ENCODE measurements at places on chromosomes 16 and 17. TPM values are rescaled to one million over a fixed set of nuclear protein-coding genes. Genes with fewer than 3 reads are reported as not detected.

- no peak for DNase-seq
Observed at GRCh38 chr17:65071861-65072260, 15.3 kb upstream of the GNA13 start.

DNA sequence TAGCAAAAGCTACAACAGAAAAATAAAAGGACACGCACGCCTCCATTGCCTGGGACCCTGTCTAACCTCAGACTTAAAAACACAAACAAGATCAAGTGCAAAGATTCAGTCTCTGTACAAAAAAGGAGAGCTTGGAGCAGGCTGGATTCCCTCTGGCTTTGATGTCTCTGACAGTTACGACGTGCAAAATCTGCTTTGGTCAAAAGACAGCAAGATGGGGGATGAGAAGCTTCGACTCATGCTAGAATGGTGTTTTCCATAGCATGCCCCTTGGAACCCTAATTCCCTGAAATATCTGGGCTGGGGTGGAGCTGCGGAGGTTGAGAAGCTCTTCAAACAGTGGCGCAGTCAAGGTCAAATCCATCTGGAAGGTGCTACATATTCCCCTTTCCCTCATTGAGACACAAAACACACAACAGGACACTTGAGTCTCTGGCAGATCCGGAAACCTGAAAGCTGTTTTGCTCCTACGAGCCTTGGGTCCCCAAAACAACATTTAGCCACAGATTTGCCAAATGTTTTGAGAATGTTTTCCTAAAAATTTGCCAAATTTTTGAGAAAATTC, 9.1 kb downstream of the MYH11 start:
- DNase-seq, result no peak

GRCh38 chr17:67137860-67138259, 93.5 kb downstream of the CACNG1 start:
- DNase-seq, result no peak

DPEP3 gene
- polyA plus RNA-seq, result 3.1 TPM

ZNF232 gene
- 10.2 TPM for polyA plus RNA-seq
